SJSA1 (cell line): ENCODE measurements at places on chromosomes 3 and 15. TPM values are rescaled to one million over a fixed set of nuclear protein-coding genes. Genes with fewer than 3 reads are reported as not detected.
A peak's percentile ranks its signal among the peaks of the same experiment; 100 is the strongest.

CLEC3B gene
- 4.4 and 11.6 TPM in 2 replicates for total RNA-seq

- DNase-seq = no peak
Measured at GRCh38 chr3:53890726-53891475, 758 bp downstream of the SELENOK start.

GRCh38 chr15:56683908-56684307, 49.4 kb downstream of the ZNF280D start:
- no peak for DNase-seq

DNA sequence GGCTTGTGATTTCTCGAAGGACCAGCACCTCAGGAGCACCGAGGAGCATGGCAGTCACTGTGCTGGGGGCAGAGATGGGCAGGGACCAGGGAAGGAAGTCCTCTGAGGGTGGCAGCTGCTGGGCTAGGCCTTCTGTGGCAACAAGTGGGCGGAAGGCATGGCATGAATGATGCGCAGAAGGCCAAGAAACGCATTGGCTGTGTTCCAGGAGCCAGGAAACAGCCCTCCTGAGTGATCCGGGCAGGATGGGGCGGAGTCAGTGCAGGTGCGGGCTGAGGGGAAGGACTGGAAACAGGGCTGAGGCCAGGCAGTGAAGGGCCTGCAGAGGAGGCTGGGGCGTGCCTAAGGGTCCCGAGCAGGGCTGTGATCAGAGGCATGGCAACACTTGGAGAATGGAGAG, 23.6 kb downstream of the MRPS11 start:
- DNase-seq = no peak

- DNase-seq = peak; percentile 83
Measured at GRCh38 chr3:15205934-15206661, at the start of gene CAPN7. Gene CAPN7 (plus strand): TSS chr3:15206246. CDS start chr3:15206496, 250 bp downstream.
